ENCODE measurements at places on chromosomes 16 and 17.

DNA sequence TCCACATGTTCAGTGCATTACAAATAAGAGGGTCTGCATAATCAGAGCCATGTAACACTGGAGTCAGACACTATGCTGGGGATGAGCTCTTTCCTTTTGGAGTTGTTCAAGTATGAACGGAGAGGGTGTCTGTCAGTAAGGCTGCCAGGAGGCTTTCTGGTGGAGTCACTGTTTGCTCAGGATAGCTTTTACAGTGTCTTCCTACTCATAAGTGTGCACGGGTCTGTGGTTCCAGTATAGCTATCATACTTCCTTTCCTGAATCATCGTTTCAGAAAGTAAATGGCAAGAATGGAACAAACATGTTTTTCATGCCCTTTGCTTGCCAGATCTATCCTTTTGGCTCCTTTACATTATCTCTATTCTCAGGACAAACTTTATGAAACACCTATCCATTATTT is 152.7 kb upstream of the CDH11 start:
- no peak overlapping the region for H3K27ac ChIP-seq
- H3K4me3 ChIP-seq: no peak overlapping the region
- H3K36me3 ChIP-seq: no peaks in the 10 kb centered on the region
- no peaks in the 10 kb centered on the region for H3K27me3 ChIP-seq
- H3K4me1 ChIP-seq: no peaks in the 10 kb centered on the region

GRCh38 chr17:17216776-17217175 is 10.6 kb upstream of the PLD6 start:
- no peaks in the 10 kb centered on the region for H3K27me3 ChIP-seq
- no peaks in the 10 kb centered on the region for H3K4me1 ChIP-seq
- no peak for DNase-seq
- no peak overlapping the region for H3K27ac ChIP-seq
- peaks cover 49% of the 10 kb centered on the region for H3K36me3 ChIP-seq

- H3K4me1 ChIP-seq: peaks cover 20% of the 10 kb centered on the region
- no peak overlapping the region for H3K27ac ChIP-seq
- H3K27me3 ChIP-seq: peaks cover 10% of the 10 kb centered on the region
- H3K36me3 ChIP-seq: no peaks in the 10 kb centered on the region
- DNase-seq: no peak
Observed at GRCh38 chr17:65562206-65562531, 721 bp upstream of the AXIN2 start.

DNA sequence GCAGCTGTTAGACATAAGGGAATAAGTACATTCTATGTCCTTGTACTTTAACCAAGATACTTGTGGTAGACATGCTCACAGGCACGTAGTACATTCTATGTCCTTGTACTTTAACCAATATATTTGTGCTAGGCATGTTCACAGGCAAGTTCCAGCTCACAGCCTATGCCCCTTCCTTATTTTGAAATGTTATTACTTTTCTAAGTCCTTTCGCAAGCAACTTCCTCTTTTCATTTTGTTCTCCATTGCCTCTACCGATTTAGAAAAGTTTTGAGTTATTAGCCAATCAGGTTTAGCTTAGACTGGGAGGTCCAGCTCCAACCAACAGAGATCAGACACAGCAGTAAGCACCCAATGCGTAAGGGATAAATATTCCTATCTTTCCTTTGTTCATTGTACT is 60.1 kb upstream of the NUDT7 start:
- no peak for DNase-seq
- no peak overlapping the region for H3K4me3 ChIP-seq

- H3K27ac ChIP-seq: no peak overlapping the region
- H3K4me1 ChIP-seq: no peaks in the 10 kb centered on the region
- no peak for DNase-seq
- H3K36me3 ChIP-seq: peaks cover 8% of the 10 kb centered on the region
- no peak overlapping the region for H3K4me3 ChIP-seq
Observed at GRCh38 chr17:27824176-27824715, 23.9 kb upstream of the NOS2 start.

- H3K27me3 ChIP-seq: peaks cover 9% of the 10 kb centered on the region
- no peak for DNase-seq
- H3K36me3 ChIP-seq: peaks cover 15% of the 10 kb centered on the region
- H3K4me1 ChIP-seq: peaks cover 27% of the 10 kb centered on the region
- H3K27ac ChIP-seq: no peak overlapping the region
Observed at GRCh38 chr17:76709077-76709950, 1.5 kb downstream of the MXRA7 start.

- H3K36me3 ChIP-seq: no peaks in the 10 kb centered on the region
- DNase-seq: no peak
- no peaks in the 10 kb centered on the region for H3K27me3 ChIP-seq
- no peak overlapping the region for H3K27ac ChIP-seq
Observed at GRCh38 chr17:60240290-60240689, 90.5 kb downstream of the CA4 start.

GRCh38 chr16:12802048-12802447 is 1.6 kb downstream of the CPPED1 start:
- H3K27me3 ChIP-seq: no peaks in the 10 kb centered on the region
- H3K27ac ChIP-seq: peak overlapping the region; percentile 81
- no peak for DNase-seq
- H3K4me1 ChIP-seq: peaks cover 57% of the 10 kb centered on the region

GRCh38 chr16:56451753-56452689 is 667 bp downstream of the OGFOD1 start:
- no peaks in the 10 kb centered on the region for H3K27me3 ChIP-seq
- peaks cover 58% of the 10 kb centered on the region for H3K4me1 ChIP-seq
- peak overlapping the region; percentile 94 for H3K4me3 ChIP-seq
- H3K27ac ChIP-seq: peak overlapping the region; percentile 83
- DNase-seq: peak; percentile 18

GRCh38 chr17:81456798-81457197 is 55.8 kb downstream of the ACTG1 start:
- no peaks in the 10 kb centered on the region for H3K27me3 ChIP-seq
- peaks cover 11% of the 10 kb centered on the region for H3K4me1 ChIP-seq
- no peak for DNase-seq
- H3K27ac ChIP-seq: no peak overlapping the region

GRCh38 chr16:15033309-15033707 is 22.6 kb downstream of the NTAN1 start:
- no peak for DNase-seq
- peaks cover 60% of the 10 kb centered on the region for H3K36me3 ChIP-seq

- H3K4me3 ChIP-seq: no peak overlapping the region
- no peaks in the 10 kb centered on the region for H3K36me3 ChIP-seq
- H3K4me1 ChIP-seq: no peaks in the 10 kb centered on the region
- no peak for DNase-seq
- H3K27me3 ChIP-seq: peaks cover 4% of the 10 kb centered on the region
Observed at GRCh38 chr16:19366391-19366790, 51.3 kb upstream of the TMC5 start.

GRCh38 chr16:49514073-49514980 is 140.7 kb downstream of the C16orf78 start:
- H3K36me3 ChIP-seq: no peaks in the 10 kb centered on the region
- no peak overlapping the region for H3K4me3 ChIP-seq
- no peaks in the 10 kb centered on the region for H3K27me3 ChIP-seq
- no peak for DNase-seq
- H3K27ac ChIP-seq: no peak overlapping the region

DNA sequence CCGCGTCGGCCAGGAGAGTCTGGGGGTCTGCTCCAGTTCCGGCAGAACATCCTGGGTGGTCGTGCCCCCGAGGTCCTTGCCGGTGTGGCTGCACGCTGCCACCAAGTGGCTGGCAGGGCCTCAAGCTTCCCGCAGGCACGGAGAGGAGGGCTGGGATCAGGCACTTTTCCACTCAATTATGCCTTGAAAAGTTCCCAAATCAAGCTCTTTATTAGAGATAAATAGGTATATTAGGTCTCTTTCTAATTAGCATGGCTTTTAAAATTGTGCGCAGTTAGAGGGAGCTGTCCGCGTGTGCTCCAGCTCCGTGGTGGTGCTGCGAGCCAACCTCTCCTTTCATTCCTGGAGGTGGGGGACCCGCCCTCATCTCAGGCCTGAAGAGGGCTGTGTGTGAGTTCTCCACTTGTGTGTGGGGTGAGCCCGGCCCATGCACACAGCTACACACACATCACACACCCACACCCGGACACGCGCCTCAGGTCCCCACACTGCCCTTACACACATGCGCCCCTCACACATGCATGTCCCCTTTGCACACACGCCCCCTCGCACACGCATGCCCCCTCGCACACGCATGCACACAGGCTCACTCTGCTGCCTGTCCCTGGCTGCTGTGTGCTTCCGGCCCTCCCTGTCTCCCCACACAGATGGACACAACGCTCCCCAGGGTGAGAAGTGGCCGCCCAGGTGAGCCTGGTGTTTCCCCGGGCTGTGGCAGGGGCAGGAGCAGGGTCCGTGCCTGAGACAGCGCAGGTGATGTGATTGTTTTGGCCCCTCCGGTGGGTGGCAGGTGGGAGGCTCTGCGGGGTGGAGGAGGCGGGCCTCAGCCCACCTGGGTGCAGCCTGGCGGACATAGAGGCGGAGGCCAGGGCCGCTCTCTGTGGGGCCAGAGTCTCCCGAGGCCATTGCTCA is 28.8 kb downstream of the CACNA1H start:
- H3K4me3 ChIP-seq: no peak overlapping the region

DNA sequence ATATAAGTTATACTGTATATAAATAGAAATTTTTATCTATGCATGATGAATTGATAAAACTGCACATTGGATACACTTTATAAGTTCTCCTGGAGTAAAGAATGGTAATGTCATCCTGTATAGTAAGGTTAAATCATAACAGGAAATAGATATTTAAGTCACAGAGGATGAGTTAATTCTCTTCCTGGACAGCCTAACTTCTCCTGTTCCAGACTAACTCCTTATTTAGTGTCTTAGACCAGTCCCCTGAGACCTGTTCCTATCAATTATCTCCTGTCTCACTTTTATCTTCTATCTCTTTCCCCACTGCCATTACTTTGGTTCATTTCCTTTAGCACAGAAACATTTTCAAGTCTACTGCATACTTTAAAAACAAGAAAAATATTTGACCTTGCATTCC is 46.5 kb downstream of the SSH2 start:
- DNase-seq: no peak
- H3K4me3 ChIP-seq: no peak overlapping the region
- H3K27ac ChIP-seq: no peak overlapping the region
- peaks cover 4% of the 10 kb centered on the region for H3K36me3 ChIP-seq
- H3K27me3 ChIP-seq: no peaks in the 10 kb centered on the region
- H3K4me1 ChIP-seq: peaks cover 15% of the 10 kb centered on the region

GRCh38 chr16:70687102-70687511 is 1.3 kb upstream of the MTSS2 start:
- H3K36me3 ChIP-seq: no peaks in the 10 kb centered on the region
- H3K4me3 ChIP-seq: no peak overlapping the region

- H3K27ac ChIP-seq: peak overlapping the region; percentile 97
- peaks cover 25% of the 10 kb centered on the region for H3K36me3 ChIP-seq
- peaks cover 24% of the 10 kb centered on the region for H3K4me1 ChIP-seq
- no peak overlapping the region for H3K4me3 ChIP-seq
- H3K27me3 ChIP-seq: peaks cover 2% of the 10 kb centered on the region
Observed at GRCh38 chr16:55754056-55754455, 78.8 kb downstream of the CES1 start.

GRCh38 chr16:47778106-47778801 is 317.1 kb downstream of the PHKB start:
- H3K4me3 ChIP-seq: no peak overlapping the region
- no peak overlapping the region for H3K27ac ChIP-seq
- H3K4me1 ChIP-seq: peaks cover 10% of the 10 kb centered on the region

DNA sequence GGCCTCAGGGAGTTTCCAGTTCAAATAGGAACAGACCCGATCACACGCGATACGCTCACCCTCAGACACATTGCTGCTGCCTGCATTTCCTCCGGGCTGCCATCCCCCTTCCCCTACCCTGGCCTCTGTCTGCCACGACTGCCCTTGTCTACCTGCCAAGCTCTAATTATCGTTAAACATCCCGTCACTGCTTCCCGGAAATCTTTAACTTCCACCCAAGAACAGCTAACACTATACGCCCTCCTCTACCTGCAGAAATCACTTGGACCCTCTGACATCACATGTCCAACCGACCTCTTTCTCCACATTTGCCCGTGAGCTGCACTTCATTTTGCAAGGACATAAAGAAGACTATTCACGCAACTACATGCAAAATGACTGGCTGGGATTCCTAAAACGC is 40.4 kb downstream of the ABAT start:
- H3K4me1 ChIP-seq: no peaks in the 10 kb centered on the region
- no peaks in the 10 kb centered on the region for H3K27me3 ChIP-seq

DNA sequence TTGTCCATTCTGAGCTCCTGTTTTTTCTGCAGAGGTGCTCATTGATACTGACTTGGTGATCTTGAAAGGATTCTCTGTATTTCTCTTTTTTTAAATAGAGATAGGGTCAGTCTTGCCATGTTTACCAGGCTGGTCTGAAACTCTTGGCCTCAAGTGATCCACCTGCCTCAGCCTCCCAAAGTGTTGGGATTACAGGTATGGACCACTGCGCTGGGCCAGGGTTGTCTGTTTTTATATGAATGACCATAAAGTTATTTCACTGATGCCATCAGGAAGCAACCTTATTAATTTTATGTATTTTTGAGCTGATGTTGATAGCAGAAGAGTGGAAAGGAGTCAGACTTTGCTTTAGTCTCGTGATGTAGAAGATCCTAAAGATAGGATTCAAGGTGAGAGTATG is 35.7 kb upstream of the METTL9 start:
- no peak overlapping the region for H3K27ac ChIP-seq
- H3K4me1 ChIP-seq: peaks cover 4% of the 10 kb centered on the region
- peaks cover 3% of the 10 kb centered on the region for H3K27me3 ChIP-seq
- no peak overlapping the region for H3K4me3 ChIP-seq
- H3K36me3 ChIP-seq: no peaks in the 10 kb centered on the region
- DNase-seq: no peak

DNA sequence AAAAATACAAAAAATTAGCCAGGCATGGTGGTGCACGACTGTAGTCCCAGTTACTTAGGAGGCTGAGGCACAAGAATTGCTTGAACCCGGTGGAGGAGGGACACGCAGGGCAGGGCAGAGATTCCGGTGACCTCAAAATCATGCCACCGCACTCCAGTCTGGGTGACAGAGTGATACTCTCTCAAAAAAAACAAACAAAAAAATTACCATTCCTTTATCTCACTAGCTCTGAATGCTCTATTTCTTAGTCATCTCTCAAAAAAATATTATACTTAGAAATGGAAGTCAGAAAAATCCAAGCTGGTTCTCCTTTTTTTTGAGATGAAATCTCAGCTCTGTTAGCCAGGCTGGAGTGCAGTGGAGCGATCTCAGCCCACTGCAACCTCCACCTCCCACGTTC is 40.8 kb downstream of the SPOP start:
- H3K27me3 ChIP-seq: no peaks in the 10 kb centered on the region
- H3K4me1 ChIP-seq: no peaks in the 10 kb centered on the region
- no peak overlapping the region for H3K27ac ChIP-seq
- DNase-seq: no peak
- no peak overlapping the region for H3K4me3 ChIP-seq

GRCh38 chr17:13337864-13338371 is 263.8 kb downstream of the HS3ST3A1 start:
- H3K4me3 ChIP-seq: no peak overlapping the region
- H3K27me3 ChIP-seq: peaks cover 18% of the 10 kb centered on the region
- no peaks in the 10 kb centered on the region for H3K36me3 ChIP-seq
- H3K27ac ChIP-seq: no peak overlapping the region

DNA sequence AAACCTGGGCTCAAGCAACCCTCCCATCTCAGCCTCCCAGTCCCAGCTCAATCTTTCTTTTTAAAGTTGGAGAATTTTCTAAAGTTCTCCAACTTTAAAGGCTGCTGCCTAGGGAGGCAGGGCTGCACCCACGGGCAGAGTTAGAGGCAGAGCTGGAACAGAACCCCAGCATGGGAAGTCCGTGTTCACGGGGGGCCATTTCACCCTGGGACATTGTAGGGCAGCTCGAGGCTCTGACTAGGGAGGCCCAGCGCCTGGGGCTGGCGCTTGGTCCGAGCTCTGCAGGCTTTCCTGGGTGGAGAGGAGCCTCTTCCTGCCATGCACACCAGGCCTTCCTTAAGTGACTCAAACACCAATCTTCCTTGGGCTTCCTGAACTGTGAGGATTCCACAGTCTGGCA is 70.2 kb downstream of the CYLD start:
- no peaks in the 10 kb centered on the region for H3K4me1 ChIP-seq
- no peak overlapping the region for H3K27ac ChIP-seq
- no peak overlapping the region for H3K4me3 ChIP-seq
- DNase-seq: no peak
- no peaks in the 10 kb centered on the region for H3K36me3 ChIP-seq
